MM.1S (cell line): ENCODE measurements at places on chromosomes 2 and 18.
A peak's percentile ranks its signal among the peaks of the same experiment; 100 is the strongest.

GRCh38 chr2:59654710-59655109 lies 898.7 kb downstream of the BCL11A start:
- no peak overlapping the region for H3K27ac ChIP-seq
- H3K27me3 ChIP-seq: no peaks in the 10 kb centered on the region
- DNase-seq: no peak
- H3K36me3 ChIP-seq: no peaks in the 10 kb centered on the region
- H3K4me3 ChIP-seq: no peak overlapping the region

GRCh38 chr2:106638043-106638442 lies 150.9 kb downstream of the CD8B2 start:
- H3K4me1 ChIP-seq: no peaks in the 10 kb centered on the region
- H3K36me3 ChIP-seq: no peaks in the 10 kb centered on the region
- no peak overlapping the region for H3K27ac ChIP-seq
- H3K4me3 ChIP-seq: no peak overlapping the region
- DNase-seq: peak; percentile 33
- no peaks in the 10 kb centered on the region for H3K27me3 ChIP-seq

- H3K27me3 ChIP-seq: no peaks in the 10 kb centered on the region
- no peaks in the 10 kb centered on the region for H3K36me3 ChIP-seq
- DNase-seq: no peak
- H3K4me3 ChIP-seq: no peak overlapping the region
Observed at GRCh38 chr2:28583899-28584553, 88.2 kb downstream of the PLB1 start.

- H3K27ac ChIP-seq: no peak overlapping the region
- H3K4me1 ChIP-seq: peaks cover 5% of the 10 kb centered on the region; the same call in 1 of the 2 replicates
- no peaks in the 10 kb centered on the region for H3K27me3 ChIP-seq
- peaks cover 28% of the 10 kb centered on the region for H3K36me3 ChIP-seq
- no peak overlapping the region for H3K4me3 ChIP-seq
Observed at GRCh38 chr2:196149948-196150347, 21.4 kb downstream of the STK17B start.
